ENCODE measurements at places on chromosomes 6 and 20. TPM values are rescaled to one million over a fixed set of nuclear protein-coding genes. Genes with fewer than 3 reads are reported as not detected.

DNA sequence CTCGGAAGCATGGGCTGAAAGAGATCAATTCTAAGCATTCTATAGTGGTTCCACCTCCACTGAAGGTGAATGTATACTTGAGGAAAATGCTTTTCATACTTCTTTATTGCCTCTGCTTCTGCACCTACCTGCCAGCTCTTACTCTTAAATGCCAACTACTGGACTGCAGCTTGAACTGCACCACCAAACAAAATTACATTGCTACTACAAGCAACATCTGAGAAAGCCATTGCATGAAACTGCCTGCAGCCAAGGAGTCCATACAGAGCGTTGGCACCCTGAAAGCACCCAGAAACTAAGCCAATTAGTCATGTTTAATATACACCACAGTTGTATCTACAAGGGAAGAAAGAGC is 440.9 kb downstream of the BTBD3 start:
- DNase-seq = no peak

GRCh38 chr6:133855276-133855990 is 33.5 kb upstream of the TCF21 start:
- peak; percentile 46 for DNase-seq

DNA sequence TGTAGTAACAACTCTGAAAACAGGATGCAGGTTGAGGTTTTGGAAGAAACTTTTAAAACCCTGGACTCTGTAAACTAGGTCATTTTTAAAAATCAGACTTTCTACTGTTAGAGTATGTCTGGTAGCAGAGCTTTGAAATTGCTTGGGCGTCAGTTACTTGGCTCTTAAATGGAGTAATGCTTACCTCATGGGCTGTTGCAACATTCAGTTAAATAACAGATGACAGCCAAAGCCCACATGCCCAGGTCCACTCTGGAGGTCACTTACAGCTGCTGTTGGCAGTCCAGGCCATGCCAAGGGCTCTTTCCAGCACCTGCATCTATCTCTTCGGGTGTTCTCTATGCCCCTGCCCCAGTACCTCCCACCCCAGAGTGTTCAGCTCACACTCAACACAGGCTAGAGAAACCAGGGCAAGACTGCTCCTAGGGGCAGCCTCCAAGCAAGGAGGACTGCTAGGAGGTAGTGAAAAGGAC is 96.4 kb downstream of the BANF2 start:
- DNase-seq = no peak

- DNase-seq = peak; percentile 74
These were observed 42.9 kb upstream of the FAM83D start for GRCh38 chr20:38883081-38883980.

GRCh38 chr6:26331218-26332073 is 33.6 kb upstream of the BTN3A2 start:
- peak; percentile 42 for DNase-seq

- DNase-seq = no peak
These were observed 33.5 kb upstream of the EPB41L1 start for GRCh38 chr20:36120991-36121390.

- DNase-seq = peak; percentile 8
These were observed 13.3 kb upstream of the PCMTD2 start for GRCh38 chr20:64242003-64242796.

- no peak for DNase-seq
These were observed 6.6 kb downstream of the TRIM15 start for GRCh38 chr6:30169658-30170614.

DNA sequence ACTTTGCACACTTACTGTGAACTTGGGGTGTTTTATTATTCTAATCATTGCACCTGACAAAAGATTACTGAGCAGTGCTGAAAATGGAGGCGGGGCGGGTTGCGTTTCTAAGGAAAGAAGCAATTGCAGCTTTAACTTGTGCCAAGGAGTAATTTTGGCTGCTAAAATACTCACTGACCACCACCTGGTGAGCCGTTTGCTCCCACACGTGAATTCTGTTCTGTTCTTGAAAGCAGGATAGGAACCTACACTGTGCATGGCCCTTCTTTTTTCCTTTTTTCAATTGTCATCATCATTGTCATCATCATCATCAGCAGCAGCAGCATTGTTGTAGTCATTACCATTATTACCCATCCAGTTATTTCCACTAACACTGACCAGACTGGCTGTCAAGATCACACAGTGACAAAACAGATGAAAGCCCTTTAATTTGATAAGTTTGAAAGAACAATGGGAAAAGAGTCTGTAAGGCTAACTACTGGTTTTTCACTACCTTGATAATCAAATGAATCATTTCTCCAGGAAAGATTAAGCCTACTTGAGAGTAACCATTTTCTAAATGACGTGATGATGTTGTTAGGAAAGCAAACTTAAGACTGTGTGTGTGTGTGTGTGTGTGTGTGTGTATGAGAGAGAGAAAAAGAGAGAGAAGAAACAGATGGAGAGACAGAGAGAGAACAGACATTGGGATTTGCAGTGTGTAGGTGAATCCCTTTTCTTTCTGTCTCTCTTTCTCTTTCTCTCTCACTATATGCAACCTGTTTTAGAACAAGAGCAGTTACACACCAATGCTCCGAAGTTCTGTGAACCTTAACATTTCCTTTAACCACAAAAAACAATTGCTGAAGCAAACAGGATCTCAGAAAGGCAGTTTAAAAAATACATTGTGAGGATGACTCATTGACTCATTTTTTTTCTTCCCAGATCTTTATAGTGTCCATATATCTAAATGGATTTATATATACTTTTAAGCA is 3.8 kb downstream of the RIPOR2 start:
- DNase-seq = no peak

DNA sequence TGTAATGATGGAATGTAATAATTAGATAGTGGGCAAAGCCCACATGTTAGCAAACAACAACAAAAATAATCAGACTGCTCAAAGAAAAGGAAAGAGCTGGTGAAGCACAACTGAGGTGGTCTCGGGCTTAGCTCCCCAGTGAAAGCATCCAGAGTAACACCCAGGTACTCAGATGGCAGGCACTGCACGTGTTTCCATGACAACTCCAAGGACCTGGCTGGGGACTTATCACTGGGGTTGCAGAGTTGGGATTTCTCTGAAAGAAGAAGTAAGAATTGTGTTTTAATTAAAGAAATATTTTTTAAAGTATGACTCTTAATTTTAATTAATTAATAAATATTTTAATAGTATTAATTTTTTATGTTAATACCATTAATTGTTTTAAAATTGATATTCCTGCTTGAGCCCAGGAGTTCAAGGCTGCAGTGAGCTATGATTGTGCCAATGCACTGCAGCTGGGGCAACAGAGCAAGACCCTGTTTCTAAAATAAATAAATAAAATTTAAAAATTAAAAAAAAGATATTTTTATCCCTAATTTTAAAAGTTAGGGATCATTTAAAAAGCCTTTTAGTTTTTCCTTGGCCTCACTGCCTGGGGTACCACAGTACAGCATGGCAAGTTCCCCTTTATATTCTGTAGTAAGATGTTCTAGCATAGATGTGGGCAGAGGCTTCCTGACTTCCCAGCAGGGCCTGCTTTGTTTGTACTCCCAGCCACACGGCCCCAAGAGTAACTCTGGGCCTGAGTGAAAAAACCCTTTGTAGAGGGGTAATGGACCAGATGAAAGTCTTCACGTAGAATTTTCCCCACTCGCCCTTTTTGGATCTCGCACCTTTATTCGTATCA is 42.2 kb upstream of the UST start:
- no peak for DNase-seq

GRCh38 chr6:40183902-40184301 is 249.6 kb upstream of the MOCS1 start:
- no peak for DNase-seq

- no peak for DNase-seq
These were observed 259.7 kb downstream of the RFPL4B start for GRCh38 chr6:112606656-112607435.

DNA sequence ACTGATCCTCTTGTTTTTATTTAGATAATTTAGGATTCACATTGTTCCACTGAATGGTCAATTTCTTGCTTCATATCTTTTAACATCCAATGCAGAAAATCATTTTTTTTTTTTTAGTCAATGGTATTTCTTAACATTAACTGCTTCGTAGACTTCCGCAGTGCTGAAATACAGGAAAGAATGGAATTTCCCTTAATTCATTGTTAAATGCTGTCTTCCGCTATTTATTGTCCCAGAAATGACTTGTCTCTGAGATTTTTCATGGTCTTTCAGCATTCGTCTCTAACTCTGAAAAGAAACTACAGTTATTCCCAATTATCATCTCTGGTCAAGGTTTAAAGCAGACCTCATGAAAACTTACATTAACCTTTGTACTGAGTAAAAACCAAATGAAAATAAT is 1029.1 kb upstream of the MANEA start:
- DNase-seq = no peak

GRCh38 chr6:144305567-144305966 is 20.4 kb downstream of the UTRN start:
- no peak for DNase-seq

- no peak for DNase-seq
These were observed 88.9 kb downstream of the HIVEP2 start for GRCh38 chr6:142855893-142856623.

DNA sequence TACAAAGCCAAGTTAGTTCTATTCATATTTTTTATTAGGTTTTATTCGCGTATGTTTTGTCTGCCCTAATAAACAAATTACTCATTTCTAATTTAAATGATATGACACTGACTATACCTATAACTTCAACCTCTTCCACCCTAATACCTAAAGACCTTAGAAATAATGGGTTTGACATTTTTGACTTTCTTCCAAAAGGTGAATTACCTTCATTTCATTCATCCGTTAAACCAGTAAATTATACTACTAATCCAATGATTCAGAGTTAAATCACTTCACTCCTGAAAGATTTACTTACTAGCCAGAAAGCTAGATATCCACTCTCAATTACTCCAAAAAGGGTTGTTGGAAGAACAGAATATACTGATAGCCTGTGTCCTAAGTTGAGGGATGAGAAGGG is 5.2 kb downstream of the MRPS10 start:
- DNase-seq = no peak

GRCh38 chr6:124854338-124854922 is 107.8 kb upstream of the RNF217 start:
- no peak for DNase-seq

GRCh38 chr6:166474721-166475565 is 92.2 kb upstream of the MPC1 start:
- DNase-seq = no peak

GRCh38 chr6:80523531-80523997 is 417.1 kb downstream of the BCKDHB start:
- peak; percentile 30 for DNase-seq

- no peak for DNase-seq
These were observed 20.3 kb downstream of the DAAM2 start for GRCh38 chr6:39812496-39812852.

GRCh38 chr20:21517566-21518277 is 3.9 kb upstream of the NKX2-2 start:
- DNase-seq = no peak

- no peak for DNase-seq
These were observed 71.3 kb upstream of the TINAG start for GRCh38 chr6:54236984-54237383.

DNA sequence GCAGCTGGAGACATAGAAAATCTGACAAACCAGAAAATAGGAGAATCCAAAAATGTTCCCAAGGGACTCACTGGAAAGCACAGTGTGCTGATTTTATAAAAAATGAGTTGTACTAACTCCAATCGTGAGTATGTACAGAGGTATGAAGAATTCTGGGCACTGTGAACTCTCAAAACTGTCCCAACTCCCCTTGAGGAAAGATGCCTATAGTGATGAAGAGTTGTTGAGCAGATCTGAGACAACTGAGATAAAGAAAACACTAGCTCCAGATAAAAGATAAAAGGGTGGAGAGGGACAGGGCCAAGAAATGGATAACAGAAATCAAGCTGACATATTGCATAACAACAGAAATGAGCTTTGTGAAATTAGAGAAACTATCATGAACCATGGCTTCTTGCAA is 481.4 kb downstream of the MAFB start:
- no peak for DNase-seq

DNA sequence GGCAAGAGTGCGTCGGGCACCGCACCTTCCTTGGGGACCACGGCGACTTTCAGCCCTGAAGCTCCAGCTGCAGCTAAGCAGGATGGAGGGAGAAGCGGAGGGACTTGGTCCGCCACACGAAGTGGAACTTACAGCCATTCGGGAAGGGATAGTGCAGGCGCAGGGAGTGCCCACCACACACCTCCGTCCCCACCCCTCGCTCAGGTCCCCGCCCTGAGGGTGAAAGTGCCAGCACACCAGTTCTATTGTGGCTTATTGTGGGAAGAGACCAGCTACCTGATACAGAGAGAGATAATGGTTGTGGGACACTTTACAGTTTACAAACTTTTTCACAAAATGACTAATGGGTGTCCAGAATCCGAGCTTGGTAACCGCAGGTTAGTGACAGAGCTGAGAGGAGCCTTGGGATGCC is 76.1 kb downstream of the IRF4 start:
- DNase-seq = peak; percentile 59

- DNase-seq = no peak
These were observed 185.2 kb upstream of the FLRT3 start for GRCh38 chr20:14522595-14522994.

DNA sequence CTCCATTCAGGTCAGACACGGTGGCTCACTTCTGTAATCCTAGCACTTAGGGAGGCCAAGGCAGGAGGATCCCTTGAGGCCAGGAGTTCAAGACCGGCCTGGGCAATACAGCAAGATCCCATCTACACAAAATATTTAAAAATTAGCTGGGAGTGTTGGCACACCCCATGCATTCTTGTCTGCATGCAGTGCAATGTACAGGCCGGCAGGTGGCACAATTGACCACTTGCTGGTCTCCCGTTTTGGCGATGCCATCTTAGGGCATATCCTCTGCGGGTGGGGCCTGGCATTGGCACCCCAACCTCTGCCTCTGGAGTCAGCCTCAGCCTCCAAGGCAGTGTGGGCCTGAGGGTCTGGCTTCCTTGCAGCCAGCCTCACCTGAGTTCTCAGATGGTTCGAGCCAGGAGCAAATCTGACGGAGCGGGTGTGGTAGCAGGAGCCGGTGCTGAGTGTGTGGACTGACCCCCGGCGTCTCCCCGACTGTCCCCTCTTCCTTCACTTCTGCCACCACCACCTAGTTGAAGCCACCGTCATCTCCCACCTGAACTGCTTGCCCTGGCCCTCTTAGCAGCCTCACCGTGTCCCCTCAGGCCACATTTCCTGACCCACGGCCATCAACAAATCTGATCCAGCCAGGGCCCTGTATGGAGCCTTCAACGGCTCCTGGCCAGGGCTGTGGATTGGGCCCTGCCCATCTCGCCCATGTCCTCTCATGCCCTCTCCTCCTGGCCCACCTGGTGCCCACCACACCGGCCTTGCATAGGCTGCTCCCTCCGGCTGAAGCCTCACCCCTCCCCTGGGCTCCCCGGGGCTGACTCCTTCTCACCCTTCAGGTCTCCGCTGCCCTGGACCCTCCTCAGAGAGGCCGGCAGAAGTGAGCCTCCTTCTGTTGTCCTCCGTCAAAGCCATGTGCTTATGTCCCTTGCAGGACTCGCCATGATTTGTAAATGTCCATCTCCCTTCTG is 44.0 kb downstream of the EFCAB8 start:
- peak; percentile 33 for DNase-seq

Gene ACOT13
- polyA plus RNA-seq = 109 TPM

Gene HDGFL1
- polyA plus RNA-seq = not detected

Gene CDS2
- 19.9 TPM for polyA plus RNA-seq

Gene ZBP1
- polyA plus RNA-seq = not detected

Gene DSTN
- 525 TPM for polyA plus RNA-seq

Gene NEDD9
- polyA plus RNA-seq = 19.2 TPM

Gene MPIG6B
- not detected for polyA plus RNA-seq

Gene TREM2
- polyA plus RNA-seq = 3.5 TPM

Gene LY6G5B
- polyA plus RNA-seq = 2.5 TPM

Gene COQ3
- polyA plus RNA-seq = 18.7 TPM

Gene RAMACL
- polyA plus RNA-seq = not detected

Gene CPNE5
- polyA plus RNA-seq = 3.7 TPM

Gene SEL1L2
- polyA plus RNA-seq = not detected
